Mesothelial cell of epicardium (in vitro differentiated cells): ENCODE measurements at places on chromosomes 11 and 22.

- no peak for DNase-seq
These were observed 216.3 kb upstream of the MTNR1B start for GRCh38 chr11:92753161-92753560.

GRCh38 chr11:129888451-129888850, 6.9 kb downstream of the NFRKB start:
- DNase-seq, result no peak

GRCh38 chr11:102783720-102784119, 3.3 kb upstream of the MMP10 start:
- no peak for DNase-seq

DNA sequence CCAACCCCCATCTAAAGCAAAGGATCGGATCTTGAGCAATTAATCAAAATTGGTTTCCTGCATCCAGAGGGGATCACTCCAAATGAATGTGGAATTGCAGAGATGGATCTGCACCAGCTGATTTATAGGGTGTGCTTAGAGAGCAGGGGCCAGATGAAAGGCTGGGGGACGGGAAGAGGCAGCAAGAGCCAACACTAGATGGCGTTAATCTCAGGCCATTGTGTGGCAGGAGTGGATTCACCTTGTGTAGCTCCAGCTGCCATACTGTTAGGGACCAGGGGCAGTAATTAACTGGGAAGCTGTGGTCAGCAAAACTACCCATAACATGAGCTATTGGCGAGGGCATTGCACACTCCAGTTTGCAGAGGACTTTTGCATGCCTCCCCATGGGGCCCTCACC, 35.6 kb downstream of the SERPINH1 start:
- no peak for DNase-seq

GRCh38 chr11:57713835-57714234, 1.4 kb downstream of the TMX2 start:
- DNase-seq, result no peak

DNA sequence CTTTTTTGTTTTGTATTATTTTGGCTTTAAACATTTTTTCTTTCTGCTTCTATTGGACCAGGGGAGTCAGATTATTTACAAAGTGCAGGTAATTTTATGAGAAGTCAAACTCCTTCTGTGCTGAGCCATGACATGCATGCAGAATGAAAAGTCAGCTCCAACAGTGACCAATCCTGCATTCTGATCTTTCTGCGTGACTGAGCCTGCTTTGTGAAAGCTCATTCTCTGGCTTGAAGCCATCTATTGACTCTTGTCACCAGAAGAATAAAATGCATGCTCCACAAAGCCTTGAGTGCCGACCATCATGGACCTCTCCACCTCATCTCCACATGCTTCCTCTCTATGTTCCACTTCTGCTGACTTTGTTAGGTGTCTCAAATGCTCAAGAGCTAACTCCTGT, 50.2 kb downstream of the MIAT start:
- no peak for DNase-seq

DNA sequence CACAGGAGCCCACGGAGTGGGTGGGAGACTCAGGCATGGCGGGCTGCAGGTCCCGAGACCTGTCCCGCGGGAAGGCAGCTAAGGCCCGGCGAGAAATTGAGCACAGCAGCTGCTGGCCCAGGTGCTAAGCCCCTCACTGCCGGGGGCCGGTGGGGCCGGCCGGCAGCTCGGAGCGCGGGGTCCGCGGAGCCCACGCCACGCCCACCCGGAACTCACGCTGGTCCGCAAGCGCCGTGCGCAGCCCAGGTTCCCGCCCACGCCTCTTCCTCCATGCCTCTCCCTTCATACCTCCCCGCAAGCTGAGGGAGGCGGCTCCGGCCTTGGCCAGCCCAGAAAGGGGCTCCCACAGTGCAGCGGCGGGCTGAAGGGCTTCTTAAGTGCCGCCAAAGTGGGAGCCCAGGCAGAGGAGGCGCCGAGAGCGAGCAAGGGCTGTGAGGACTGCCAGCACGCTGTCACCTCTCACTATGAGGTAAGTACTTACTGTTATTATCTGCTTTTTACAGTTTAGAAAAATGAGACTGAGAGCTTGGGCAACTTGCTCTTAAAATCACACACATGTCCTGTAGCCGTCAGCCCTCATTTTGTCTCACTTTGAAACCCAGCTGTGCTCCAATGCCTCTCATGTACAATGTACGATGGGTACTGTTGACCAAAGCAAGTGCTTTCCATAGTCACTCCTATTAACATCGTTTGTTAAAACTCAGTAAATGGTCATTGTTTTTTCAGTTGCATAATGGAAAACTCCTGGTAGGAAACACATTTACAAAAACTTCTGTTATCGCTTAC, 12.2 kb upstream of the OR10D3 start:
- no peak for DNase-seq

- no peak for DNase-seq
These were observed 36.6 kb upstream of the UBASH3B start for GRCh38 chr11:122618927-122619326.

GRCh38 chr22:20429254-20430100, 8.1 kb downstream of the SCARF2 start:
- no peak for DNase-seq

GRCh38 chr11:67466962-67467771, 1.9 kb downstream of the TMEM134 start:
- DNase-seq, result no peak

DNA sequence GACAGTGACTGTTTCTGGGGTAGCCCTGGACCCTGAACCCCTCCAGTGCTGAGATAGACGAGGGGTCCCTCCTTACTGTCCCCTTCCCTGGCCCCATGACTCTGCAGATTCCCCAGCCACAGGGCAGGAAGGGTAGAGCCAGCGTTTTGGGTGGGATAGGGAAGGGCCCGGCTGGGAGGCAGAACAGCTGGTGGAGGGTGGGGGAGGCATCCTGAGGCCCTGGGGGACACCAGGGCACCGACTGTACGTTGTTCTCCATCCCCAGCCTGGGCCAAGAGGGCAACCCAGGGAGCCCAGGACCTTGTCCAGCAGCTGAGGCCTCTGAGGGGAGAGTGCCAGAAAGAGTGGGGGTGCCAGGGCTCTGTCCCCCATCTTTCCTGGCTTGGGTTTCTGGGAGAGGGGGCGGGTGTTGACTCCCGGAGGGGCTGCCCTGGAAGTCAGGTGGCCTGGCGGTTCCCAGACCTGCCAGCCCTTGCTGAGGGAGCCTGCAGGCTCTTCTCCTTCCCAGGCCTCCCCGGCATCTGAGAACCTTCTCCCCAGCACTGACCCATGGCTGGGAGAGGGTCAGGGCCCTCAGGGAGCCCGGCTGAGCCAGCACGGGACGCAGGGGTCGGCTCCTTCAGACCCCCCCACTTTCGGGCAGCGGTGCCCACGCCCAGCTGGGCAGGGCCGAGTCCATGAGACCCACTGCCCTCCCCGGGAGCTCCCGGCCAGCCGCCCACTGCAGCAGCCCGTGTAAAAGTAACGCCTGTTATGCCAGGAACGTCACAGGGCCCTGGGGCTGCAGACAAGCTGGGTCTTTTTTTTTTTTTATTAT, 30.3 kb downstream of the IGF2 start:
- no peak for DNase-seq

- DNase-seq, result no peak
These were observed 2.5 kb downstream of the TSPO start for GRCh38 chr22:43153899-43154298.

DNA sequence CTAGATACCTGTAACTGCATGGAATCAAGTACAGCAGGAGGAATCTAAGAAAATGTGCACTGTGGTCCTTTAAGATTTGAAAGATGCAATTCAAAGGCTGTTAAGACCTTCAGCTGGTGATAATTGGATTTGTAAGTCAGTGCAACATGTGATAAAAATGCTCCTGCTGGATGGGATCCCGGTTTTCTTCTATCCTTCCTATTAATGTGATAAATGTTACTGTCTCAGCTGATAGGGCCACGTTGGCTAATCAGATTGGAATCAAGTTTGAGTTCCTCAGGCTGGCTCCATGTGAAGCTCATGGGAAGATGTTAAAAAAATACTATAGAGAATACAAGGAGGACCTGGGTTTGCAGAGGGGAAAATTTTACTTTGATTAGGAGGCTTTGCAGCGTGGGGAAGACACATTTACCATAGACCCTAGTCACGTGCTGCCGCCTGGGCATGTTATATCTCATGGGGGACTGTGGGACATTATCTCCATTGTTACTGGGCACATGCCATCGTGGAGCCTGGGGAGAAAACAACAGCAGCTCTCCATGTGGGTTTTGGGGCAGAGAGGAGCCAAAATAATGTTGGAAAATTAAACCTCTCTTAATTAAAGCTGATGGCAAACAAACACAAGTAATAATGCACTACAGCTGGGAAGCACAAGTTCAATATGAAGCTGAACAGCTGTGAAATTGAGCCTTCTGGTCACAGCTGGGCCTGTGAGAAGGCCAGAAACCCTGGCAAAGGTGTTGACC, 652.5 kb downstream of the NTM start:
- DNase-seq, result no peak

- DNase-seq, result no peak
These were observed 41.7 kb downstream of the NARS2 start for GRCh38 chr11:78532991-78533390.

GRCh38 chr11:63614136-63614671, at the start of gene PLAAT3:
Gene PLAAT3 (minus strand): TSS chr11:63614433. CDS start chr11:63614014, 419 bp downstream.
- DNase-seq, result peak; percentile 41

- DNase-seq, result no peak
These were observed 21.8 kb upstream of the YWHAH start for GRCh38 chr22:31922534-31922933.

DNA sequence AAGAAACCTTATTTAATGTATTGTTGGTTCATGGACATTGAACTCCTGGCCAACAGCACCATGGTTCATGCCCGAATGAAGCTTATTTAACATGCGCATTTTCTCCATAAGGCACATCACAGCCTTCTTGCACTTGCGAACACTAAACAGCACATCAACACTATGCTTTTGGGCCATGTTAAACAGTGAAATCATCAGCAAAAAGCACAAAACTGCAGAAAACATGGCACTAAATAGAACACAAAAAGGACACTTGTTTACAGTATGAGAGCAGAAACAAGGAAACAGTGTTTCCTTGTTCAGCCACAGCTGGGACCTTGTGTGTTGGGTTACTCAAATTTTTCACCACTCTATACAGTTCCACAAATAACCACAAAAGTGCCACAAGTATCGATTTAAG, 122.3 kb downstream of the MSANTD4 start:
- no peak for DNase-seq
